ENCODE measurements at places on chromosomes 1 and 21.

DNA sequence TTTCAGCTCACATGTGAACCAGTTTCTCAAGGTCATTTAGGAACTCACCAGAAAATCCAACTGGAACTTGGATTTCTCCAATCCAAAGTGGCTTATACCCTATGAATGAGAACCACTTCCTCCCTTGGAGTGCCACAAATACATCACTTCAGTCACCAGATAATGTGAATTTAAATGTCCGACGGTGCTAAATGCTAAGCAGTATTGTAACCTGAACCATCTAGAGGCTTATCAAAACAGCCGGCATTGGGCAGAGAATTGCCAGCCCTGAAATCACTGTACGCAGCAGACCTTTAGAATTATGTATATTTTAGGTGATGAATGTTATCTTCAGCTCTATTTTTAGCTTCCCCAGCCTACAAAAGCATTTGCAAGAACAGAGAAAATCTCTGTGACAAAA lies 76.8 kb upstream of the COX20 start:
- no peak for DNase-seq

- no peak for DNase-seq
Measured at GRCh38 chr1:155982106-155982505, 3.8 kb upstream of the ARHGEF2 start.

- no peak for DNase-seq
Measured at GRCh38 chr1:182185842-182186756, 124.6 kb upstream of the ZNF648 start.

- DNase-seq, result no peak
Measured at GRCh38 chr1:243267471-243267880, 11.6 kb downstream of the SDCCAG8 start.

- DNase-seq, result no peak
Measured at GRCh38 chr1:228392111-228392936, 14.3 kb downstream of the TRIM11 start.

GRCh38 chr1:231419738-231420298 lies 2.3 kb downstream of the EGLN1 start:
- no peak for DNase-seq

- no peak for DNase-seq
Measured at GRCh38 chr21:38858026-38858811, 52.5 kb downstream of the ETS2 start.

GRCh38 chr1:199929556-199929955 lies 98.0 kb upstream of the NR5A2 start:
- DNase-seq, result no peak

DNA sequence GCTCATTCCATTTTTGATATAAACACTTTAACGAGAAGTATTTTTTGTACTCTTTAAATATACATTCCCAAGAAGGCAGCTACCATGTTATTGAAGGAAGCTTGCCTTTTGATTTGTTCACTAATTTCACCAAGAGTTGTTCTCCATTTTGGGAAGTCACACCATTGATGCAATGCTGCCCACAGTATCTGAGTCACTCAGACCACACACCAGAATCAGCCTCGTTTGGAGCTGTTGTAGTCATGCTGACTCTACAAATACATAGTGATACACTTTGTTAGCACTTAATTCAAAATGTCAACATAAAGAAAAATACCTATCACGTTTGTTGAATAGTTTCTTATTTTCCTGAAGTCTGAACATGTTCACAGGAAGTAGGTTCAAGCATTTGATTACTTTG lies 78.7 kb downstream of the PAPPA2 start:
- DNase-seq, result no peak

DNA sequence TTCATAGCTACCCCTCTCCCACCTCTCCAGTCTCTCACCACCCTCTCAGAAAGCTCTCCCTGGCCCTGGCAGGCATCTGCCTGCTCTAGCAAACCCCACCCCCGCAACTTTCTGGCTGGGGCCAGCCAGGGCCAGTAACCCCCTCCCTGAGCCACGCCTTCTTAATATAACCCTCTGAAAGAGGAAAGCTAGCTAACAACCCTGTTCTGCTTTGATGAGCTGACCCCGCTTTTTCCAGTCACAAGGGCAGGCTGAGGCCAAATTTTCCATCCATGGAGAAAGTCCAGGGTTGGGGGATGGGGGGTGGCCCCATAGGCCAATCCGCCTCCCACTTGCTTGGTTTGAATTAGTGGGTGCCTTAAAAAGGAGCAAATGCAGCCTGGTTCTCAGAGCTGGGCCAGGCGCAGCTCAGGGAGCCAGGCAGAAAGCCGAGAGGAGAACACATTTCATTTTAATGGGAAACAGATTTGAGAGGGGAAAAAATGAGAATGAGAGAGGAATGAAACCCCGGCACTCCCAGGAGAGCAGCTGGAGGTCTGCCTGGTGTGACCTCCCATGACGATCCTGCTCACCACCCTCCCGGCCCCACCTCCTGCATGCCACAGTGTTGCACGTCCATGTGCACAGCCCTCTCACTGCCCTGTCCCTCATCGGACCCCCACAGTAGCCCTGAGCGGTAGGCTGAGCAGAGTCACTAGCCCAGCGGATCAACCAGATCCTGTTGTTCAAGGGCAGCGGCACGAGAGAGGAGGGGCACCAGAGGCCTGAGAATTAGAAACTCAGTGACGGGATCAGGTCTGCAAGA lies 62.3 kb downstream of the OPTC start:
- peak; percentile 87 for DNase-seq

- DNase-seq, result no peak
Measured at GRCh38 chr1:86448670-86449069, 20.1 kb upstream of the CLCA1 start.

GRCh38 chr1:36803868-36804570 lies 230.3 kb downstream of the GRIK3 start:
- no peak for DNase-seq

DNA sequence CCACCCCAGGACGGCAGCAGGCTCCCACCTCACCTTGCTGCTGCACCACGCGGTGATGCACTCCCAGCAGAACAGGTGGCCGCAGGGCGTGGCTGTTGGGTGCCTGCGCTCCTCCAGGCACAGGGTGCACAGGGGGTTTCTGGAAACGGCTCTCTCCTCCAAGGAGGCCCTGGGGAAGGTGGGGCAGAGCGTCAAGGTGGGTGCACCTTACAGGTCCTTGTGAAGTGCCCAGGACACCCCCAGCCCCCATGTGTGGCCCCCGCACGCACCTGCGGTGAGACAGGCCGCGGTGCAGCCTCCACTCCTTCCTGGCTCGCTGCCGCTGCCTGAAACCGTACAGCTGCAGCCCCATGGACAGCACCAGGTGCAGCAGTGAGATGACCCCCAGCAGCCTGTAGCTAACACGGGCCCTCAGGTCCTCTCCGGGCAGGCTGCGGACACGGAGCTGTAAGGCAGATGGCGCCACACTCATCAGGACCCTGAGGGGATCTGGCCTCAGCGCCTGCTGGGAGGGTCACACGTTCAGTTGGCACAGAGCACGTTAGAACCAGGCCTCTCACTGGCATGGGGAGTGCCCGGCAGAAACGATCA lies 5.8 kb downstream of the PEX10 start:
- no peak for DNase-seq

DNA sequence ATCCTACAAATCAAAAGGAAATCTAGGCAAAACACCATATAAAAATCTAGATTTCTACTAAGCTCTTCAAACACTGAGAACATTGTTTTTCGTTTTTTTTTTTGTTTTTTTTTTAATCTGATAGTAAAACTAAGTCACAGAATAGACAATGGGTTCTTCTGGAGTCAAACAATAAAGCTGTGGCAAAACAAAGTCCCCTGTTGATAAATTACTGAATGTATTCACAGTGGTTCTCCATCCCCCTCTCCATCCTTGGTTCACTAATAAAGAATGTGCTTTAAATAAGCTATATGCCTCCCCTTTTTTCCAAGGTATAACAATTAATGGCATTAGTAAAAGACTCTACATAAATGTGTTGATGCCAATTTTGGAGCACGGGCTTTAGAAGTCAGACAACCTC lies 16.7 kb upstream of the ATP1B1 start:
- no peak for DNase-seq

DNA sequence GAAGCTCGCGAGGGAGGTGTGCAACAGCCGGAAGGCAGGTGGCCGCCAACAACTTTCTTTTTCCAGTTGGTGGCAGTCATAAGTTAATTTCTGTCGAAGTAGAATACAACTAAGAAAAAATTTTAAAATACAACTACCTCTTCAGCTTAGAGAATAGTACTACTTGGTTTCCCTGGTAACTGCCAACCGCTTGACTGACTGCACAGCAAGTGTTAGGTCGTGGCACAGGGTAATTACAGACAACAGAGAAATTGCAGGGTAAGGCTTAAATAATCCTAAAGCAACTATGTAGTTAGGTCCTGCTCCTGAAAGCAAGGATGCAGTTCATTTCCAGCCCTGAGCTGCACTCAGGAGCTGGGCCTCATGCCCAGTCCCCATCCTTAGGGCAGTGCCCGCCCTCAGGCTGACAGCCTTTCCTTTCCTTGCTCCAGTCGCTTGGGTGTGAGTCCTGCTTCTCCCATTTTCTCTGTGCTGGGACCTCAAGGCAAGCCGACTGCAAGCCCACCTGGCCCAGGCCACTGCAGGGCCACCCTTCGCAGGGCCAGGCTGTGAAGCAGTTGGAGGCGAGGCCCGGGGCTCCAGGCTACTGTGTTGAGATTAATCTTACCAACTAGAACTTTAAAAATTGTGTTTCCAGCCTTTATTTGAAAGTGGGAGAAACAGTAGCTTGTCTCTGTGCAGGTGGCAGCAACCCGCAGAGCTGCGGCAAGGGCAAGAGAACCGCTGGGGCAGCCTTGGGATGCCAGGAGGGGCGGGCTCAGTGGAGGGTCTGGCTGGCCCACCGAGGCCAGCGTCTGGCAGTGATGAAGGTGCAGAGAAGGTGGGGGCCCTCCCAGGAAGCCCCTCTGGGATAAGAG lies 148.3 kb downstream of the PCBP3 start:
- DNase-seq, result no peak

DNA sequence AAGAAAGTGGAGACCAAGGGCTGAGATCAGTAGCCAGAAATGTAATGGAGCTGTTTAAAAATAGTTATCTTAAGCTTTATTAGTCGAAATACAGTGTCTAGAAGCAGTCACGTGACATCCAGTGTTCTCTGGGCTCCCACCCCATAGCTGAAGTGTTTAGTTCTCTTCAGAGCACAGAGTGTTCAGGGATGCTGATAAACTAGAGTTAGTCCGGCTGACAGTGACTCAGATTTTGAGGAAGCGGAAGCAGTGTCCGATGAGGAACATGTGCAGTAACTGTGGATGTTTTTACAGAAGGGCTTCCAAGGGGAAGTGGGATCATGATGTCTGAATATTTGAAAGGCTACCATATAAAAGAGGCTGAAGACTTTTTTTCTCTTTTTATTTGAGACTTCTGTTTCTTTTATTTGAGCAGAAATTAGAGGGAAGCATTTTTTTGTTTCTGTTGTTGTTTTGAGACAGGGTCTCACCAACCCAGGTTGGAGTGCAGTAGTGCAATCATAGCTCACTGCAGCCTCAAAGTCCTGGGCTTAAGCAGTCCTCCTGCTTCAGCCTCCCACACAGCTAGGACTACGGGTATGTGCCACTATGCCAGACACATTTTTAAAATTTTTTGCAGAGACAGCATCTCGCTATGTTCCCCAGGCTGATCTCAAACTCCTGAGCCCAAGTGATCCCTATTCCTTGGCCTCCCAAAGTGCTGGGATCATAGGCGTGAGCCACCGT lies 124.2 kb downstream of the GALNT2 start:
- DNase-seq, result no peak

- DNase-seq, result no peak
Measured at GRCh38 chr1:9700340-9700739, 48.8 kb downstream of the PIK3CD start.

DNA sequence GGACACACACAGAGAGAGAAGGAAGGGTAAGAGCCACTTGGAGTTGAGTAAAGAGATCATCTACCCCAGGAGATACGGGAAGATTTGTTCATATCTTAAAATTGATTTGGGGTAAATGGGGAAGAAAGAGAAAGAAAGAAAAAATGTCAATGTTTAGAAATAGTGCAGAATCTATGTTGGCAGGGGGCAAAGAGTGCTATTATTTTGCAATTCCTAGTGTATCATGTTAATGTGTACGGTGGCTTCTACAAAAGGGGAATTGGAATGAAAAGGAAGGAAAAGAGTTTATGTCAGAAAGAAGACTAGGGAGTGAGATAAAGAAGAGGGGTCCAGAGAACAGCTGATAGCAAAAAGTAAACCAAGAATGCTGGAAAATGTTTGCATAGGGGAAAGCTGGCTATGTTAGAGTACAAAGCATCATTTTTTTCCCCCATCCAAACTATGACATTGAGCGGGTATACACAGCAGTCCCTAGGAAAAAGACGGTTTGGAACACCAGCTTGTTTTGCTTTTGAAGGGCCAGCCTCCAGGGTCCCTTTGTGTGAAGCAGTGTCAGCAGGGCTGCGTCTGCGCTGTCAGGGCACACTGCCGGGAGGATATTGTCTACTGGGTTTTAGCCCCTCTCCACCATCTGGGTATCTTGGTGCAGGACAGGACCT lies 10.8 kb downstream of the LRRC8D start:
- DNase-seq, result no peak

DNA sequence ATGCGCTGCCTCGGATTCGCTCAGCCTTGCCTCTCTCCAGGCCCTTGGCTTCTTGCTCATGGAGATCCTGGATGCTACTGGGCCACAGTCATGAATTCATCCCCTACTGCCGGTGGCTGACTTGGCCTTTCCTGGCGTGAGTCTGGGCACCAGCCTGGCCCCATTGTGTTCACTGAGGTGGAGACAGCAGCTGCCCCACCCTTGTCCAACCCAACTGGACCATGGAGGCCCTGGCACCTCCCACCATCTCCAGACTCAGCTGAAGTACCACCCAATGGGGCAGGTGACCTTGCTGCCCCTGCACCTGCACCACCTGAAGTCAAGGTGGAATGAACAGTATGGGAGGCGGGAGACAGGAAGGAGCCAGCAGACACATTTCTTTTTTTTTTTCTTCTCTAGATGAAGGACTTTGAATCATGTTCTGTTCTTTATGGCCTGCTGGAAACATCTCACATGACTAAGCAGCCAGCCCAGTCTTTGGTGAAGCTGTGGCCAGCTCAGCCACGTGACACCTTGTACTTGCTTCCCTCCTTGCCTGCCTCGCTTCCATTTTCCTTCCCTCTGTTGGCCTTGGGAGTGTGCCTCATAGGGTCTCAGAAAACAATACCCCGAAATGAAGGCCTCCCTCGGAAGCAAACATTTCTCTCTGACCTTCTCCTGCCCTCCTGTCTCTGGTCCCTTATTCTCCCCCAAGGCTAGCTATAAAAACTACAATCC lies 3.8 kb upstream of the SLC30A2 start:
- no peak for DNase-seq

GRCh38 chr21:32102426-32102825 lies 176.4 kb downstream of the MIS18A start:
- DNase-seq, result no peak

- DNase-seq, result no peak
Measured at GRCh38 chr1:5818755-5819154, 173.5 kb downstream of the NPHP4 start.

DNA sequence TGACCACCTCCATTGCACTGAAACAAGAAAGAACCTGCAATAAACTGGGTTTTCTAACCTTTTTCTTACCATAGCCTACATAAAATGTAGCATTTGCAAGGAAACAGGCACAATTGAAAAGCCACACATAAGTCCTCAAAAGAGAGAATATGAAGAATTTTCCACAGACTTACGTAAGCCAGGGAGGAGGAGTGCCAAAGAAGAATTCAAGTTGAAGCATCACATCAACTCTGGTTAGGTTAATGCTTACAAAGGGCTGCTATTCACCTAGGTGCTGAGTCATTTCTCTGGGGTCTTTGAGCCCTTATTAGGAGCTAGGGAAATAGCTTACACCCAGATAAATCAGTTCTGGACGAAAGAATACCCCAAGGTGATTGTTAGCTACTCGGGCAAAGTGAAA lies 9.6 kb downstream of the OSCP1 start:
- no peak for DNase-seq

- peak; percentile 85 for DNase-seq
Measured at GRCh38 chr1:218665221-218665620, 320.1 kb downstream of the TGFB2 start.

- DNase-seq, result no peak
Measured at GRCh38 chr1:235207209-235207565, 46.1 kb upstream of the RBM34 start.
